ENCODE measurements at places on chromosomes 4 and X.

GRCh38 chrX:7073336-7073735 lies 74.2 kb upstream of the STS start:
- no peak for DNase-seq

- no peak for DNase-seq
Measured at GRCh38 chr4:55125087-55125721, at the start of gene KDR. TSS of gene KDR (minus strand) at chr4:55125595. CDS start at chr4:55125293, 302 bp downstream.

DNA sequence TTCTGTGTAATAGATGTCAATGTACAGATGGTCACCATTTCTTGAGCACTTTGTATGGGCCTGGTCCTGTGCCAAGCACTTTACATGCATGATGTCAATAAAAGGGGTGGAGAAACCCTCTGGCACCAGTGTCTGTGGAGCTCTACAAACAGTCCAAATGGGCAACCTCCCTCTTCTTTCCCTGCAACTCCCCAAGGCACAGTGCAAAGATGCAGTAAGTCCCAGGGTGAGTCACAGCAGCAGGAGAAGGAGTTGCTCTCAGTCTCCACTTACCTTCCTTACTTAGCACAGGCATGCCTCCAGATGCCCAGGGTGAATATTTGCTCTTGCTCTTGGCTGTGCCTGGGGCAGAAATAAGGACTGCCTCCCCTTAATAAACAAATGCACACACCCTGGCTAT lies 4.3 kb downstream of the OCIAD2 start:
- DNase-seq = no peak

DNA sequence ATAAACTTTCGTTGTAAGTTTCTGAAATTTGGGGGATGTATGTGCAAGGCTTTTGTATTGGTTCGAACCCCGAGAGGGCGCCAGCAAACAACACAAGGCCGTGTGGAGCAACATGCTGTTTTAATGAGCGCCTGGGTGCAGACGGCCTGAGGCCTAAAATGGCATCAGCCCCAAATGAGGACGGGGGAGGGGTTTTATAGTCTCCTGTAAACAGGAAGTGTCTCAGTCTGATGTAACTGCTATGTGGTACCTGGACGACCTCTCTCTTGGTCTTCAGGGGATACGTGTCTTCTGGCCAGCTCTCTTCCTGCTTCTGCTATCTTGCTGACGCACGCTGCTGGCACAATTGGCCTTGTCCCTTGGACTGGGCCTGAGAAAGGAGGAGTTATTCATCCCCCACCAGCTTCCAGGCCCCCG lies 1348.0 kb downstream of the ADGRL3 start:
- no peak for DNase-seq

GRCh38 chr4:84491481-84491880 lies 7.6 kb downstream of the NKX6-1 start:
- no peak for DNase-seq

GRCh38 chr4:37661772-37662171 lies 24.4 kb downstream of the RELL1 start:
- DNase-seq = no peak

DNA sequence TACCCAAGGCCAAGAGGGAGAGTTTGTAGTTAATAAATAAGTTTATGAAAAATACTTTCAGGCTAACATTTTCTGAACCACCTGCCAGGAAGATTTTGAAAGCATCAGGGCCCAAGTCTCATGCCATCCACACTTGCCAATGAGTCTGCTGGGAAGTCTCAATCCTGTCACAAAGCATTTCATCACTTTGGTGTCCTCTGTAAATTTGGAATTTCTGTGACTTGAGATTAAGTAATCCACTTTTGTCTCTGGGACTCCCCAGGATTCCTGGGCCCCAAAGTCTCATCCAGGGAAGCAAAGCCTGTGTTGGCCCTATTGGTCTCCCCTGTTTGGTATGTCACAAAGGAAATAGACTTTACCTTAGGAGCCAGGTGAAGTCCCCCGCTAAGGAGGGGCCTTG lies 99.2 kb upstream of the GPC4 start:
- DNase-seq = no peak

DNA sequence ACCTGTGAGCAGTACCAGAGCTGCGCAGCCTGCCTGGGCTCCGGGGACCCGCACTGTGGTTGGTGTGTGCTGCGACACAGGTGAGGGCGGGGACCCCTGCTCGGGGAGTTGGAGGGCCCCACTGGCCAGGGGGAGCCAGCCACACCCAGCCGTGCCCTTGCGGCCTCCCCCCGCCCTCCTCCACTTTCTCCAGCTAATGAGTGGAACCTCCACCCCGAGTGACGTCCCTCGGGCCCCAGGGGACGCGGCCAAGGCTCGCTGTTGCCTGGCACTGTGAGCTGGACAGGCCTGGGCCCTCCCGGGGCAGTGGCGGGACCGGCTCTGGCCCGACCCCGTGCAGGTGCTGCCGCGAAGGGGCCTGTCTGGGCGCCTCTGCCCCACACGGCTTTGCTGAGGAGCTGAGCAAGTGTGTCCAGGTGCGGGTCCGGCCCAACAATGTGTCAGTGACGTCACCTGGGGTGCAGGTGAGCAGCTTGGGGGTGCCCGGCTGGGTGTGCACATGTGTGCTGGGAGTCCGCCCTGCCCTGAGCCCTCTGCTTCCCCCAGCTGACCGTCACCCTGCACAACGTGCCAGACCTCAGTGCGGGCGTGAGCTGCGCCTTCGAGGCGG lies 5.6 kb downstream of the PLXNA3 start:
- no peak for DNase-seq

- DNase-seq = no peak
Measured at GRCh38 chr4:102497986-102498385, 3.2 kb upstream of the NFKB1 start.

GRCh38 chr4:4217113-4217512 lies 9.6 kb downstream of the OTOP1 start:
- DNase-seq = no peak

- DNase-seq = peak; percentile 26
Measured at GRCh38 chrX:142804085-142804484, 221.6 kb upstream of the SPANXN4 start.

DNA sequence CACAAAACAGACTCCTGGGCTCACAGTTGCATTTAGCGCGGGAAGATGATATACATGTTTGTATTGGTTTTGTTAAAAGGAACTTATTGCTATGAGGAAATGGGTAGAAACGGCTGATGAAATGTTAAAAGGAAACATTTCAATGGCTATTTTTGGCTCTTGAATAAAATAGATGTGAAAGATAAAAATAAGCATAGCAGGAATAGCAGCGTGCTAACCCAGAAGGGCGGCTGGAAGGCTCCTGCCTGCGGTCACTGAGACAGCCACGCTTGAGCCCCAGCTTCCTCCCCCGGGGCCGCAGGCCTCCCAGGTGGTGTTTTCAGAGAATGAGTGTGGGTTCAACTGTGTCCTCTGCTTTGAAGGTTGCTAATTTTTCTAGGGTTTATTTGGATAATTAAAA lies 35.0 kb upstream of the CLCN4 start:
- DNase-seq = no peak

DNA sequence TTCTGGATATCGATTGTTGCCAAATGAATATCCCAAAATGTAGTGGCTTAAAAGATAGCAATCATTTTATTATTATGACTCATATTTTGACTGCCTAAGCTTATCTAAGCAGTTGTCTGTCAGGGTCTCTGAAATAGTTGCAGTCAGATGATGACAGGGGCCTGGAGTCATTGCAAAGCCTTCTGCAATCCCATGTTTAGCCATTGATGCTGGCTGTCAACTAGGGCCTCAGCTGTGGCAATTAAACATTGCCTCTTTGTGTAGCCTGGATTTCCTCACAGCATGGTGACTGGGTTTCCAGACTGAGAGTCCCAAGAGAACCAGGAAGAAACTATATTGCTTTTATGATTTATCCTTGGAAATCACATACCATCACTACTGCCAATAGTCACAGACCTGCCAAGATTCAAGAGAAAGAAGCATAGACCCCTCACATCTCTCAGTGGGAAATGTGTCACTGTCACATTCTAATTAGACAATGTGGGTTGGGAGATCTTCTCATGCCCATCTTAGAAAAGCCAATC lies 227.3 kb upstream of the NOCT start:
- no peak for DNase-seq

GRCh38 chr4:173170182-173170778 lies 1.7 kb downstream of the GALNT7 start:
- DNase-seq = peak; percentile 7

- peak; percentile 5 for DNase-seq
Measured at GRCh38 chrX:31038575-31039326, 33.1 kb downstream of the FTHL17 start.

DNA sequence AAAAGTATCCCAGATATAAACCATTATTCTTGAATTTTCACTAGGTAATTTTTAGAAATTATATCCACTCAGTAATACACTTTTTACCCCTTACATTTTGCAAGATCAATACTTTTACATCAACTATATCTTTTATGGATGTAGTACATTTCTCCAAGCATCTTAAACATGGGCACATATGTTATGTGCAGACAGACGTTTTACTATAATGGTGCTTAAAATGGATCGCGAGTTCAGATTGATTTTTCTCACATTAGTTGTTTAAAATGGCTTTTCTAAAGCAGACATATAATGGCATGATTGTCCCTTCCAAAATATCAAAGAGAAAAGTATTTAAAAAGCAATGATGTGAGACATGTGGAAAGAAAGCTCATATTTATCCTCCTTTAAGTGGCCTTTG lies 786.1 kb downstream of the PDHA2 start:
- no peak for DNase-seq

- DNase-seq = peak; percentile 20
Measured at GRCh38 chr4:118279328-118279727, 73.5 kb downstream of the PRSS12 start.

- no peak for DNase-seq
Measured at GRCh38 chrX:118685393-118685792, 42.0 kb upstream of the IL13RA1 start.

DNA sequence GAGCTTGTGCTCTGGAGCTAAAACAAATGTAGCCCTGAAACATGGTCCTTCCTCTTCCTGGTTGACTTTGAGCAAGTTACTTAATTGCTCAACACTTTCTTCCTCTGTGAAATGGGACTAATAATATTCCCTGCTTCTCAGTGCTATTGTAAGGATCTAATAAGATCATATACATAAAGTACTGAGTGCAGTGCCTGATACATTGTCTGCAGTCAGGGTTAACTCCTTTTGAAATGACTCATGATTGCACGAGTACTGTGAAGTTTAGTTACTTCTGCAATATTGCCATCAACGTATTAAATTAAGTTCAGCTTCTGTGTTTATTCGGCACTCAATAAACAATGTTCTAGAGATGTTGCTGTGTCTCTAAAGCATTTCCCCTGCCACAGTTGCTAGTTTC lies 91.8 kb upstream of the HPRT1 start:
- DNase-seq = no peak

DNA sequence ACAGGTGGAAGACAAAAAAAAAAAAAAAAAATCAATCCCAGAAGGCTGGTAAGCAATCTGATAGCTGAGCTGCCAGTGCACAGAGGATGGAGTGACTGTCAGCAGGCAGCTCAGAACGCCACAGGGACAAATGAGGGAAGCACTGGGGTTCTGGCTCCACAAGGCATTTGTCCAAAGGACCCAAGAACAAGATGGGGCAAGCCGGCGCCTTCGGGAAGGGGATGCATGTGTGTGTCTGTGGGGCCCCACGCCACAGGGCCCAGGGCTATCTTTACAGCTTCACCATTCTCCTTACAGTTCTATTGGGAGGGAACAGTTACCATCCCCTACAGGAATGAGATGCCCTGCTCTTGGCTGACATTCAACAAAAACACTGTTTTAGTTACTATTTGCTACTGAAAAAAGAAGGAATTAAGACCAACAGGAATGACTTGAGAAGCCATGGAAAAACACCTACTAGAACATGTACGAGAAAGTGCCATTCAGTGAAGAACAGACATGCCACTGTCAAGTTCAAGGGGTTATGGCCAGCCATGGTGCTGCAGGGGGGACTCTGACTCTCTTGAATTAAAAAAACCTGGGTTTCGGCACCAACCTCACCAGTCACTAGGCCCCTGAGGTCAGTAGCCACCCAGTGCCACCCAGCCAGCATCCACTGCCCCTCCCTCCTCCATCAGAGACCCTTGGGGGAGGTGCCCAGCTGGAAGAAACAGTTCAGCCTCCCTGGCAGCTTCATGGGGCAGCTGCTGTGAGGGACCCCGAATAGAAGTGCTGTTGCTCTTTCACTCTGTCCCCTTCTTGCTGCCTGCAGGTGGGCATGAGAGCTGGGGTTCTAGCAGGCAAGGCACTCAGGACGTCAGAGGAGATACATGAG lies 18.5 kb downstream of the WDR1 start:
- DNase-seq = no peak

DNA sequence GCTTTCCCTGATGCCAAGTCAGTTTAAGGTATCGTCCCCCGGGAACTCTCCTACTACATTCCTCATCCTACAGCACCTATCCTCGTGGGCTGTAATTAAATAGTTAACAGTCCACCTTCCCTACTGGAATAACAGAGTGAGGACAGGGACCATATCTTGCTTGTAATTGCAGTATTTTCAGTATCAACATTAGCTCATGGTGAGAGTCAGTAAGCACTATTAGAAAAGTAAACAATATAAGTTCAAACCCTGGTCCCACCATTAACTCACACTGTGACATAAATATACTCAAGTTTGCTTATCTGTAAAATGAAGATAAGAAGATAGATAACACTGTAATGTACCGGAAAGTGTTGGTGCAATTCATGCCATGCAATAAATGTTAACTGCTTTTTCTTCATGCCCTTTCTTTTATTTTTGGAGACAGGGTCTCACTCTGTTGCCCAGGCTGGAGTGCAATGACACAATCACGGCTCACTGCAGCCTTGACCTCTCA lies 61.3 kb downstream of the SH3RF1 start:
- DNase-seq = no peak

DNA sequence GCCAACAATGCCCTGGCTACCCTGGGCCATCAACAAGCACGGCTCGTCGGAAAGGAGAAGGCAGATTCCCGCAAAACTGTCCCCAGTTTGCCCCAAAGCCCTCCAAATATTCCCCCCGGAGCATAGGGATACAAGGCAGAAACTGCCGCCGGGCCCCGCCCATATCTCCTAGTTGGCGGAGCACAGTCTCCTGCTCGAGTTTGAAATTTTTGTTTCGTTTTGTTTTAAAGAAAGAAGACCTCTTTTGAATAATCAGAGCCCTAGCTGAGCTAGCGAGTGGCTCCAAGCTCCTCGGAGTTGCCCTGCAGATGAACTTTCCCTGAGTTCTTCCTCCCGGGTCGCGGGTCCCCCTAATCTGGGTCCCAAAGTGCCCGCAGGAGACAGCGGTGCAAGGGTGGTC lies 138.1 kb upstream of the ZIC3 start:
- DNase-seq = no peak

Data from HT-29 (cell line).